ENCODE measurements at places on chromosomes 1 and 21.

GRCh38 chr21:45299864-45300785, 12.4 kb upstream of the POFUT2 start:
- DNase-seq = no peak

DNA sequence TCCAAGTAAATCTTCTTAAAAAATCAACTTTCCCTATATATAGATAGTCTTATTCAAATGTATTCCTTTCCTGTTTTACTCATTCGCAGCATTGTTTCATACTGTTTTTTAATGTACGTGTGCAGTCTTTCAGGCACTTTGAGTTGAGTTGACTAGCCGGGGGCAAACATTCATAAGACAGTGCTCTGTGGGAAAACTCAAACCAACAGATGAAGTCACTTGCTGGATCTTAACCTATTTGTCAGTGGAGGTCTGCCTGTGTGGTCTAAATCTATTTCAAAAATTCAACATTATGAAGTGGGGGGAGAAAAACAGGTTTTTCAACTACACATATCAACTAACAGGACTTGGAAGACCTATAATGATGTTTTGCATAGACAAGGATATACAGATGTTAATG, 6.2 kb downstream of the HSD11B1 start:
- no peak for DNase-seq

DNA sequence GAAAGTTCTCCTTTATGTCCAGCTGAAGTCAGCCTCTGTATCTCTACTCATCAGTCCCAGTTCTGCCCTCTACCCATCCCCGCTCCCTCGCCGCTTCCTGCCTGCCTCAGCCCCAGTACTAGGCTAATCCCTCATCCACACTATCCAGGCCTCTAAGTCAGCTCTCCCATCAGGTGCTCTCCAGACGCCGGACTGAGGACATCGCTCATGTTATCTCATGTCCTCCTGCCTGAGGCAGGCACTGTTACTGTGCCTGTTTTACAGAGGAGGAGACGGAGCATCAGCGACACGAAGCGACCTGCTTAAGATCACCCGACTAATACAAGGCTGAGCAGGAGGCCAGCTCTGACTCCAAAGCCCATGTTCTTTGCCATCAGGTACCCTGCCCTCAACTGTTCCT, 57.3 kb upstream of the RUNX3 start:
- no peak for DNase-seq

- no peak for DNase-seq
Observed at GRCh38 chr1:172616636-172617035, 42.3 kb upstream of the FASLG start.

DNA sequence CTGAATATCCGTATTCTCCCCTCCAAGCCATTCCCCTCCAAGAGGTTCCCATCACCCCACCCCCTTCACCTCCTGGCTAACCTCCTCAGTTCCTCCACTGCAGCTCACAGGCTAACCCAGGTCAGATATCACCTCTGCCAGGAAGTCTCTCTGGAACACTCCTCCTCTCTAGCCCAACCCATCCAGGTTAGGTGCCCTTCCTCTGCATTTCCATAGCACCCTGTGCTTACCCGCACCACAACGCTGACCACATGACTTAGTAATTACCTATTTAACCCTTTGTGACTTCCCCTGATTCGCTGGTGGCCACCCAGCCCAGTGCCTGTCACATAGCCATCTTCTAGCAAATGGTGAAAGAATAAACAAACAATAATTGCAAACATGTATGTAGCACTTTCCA, 49.5 kb upstream of the IFFO2 start:
- no peak for DNase-seq

DNA sequence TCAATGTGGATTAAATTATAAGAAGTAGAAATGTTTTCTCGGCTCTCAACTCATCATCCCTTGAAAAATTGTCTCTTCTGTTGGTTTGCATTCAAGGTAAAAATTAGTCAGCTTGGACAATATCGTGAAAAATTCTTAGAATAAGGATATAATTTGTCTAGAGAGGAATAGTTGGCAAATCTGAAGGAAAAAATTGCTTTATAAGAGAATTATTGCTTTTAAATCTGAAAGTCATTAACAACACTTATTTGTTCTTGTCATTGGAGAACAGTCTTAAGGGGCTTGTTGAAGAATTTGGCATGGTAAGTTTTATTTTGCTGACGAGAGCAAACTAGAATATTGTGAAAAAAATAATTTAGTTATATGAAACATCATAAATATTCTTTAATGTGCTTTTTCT, 26.4 kb downstream of the ANGPTL1 start:
- DNase-seq = no peak

- no peak for DNase-seq
Observed at GRCh38 chr1:46153228-46153627, 20.8 kb upstream of the PIK3R3 start.

DNA sequence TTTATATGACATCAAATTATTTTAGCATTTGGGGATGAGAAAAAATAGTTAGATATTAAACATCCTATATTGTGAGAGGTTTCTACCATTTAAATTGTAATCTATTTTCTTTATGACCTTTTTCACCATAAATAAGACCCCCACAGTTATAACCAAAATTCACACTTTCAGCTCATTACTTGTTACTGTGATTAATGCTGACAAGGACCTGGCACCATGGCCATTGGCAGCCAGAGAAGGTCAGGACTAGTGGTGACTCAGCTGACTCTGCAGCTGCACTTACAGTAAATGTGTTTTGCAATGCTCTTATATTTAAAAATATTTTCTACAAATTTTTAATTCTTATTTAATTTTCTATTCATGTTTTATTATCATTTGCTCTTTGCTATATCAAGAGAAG, 133.3 kb upstream of the C1orf105 start:
- no peak for DNase-seq

DNA sequence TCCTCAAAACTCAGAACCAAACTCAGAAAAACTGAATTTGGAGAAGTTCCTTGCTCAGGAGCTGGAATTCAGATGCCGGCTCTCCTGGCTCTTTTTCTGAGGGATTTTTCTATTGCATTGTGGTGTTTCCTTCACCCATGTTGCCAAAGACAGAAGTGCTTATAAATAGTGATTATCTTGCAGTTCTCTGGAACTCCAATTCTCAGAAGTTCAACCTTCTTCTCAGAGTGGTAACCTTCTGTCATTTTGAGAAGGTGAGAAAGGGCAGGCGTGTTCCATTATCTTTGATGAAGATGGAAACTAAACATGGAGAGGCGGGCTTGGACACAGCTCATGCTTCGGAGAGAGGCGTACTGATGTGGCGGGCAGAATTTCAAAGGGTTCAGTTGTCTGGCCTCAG, 12.4 kb upstream of the ETV3 start:
- no peak for DNase-seq

All from NCI-H2227 treated with DMSO at 0.1 percent for 48 hours (cell line).